CD4-positive, alpha-beta T cell (primary cell): ENCODE measurements at places on chromosomes 3 and 15. TPM values are rescaled to one million over a fixed set of nuclear protein-coding genes. Genes with fewer than 3 reads are reported as not detected.

Gene CDC25A
- 0.14 TPM for total RNA-seq

Gene KLHL24
- 190 TPM for total RNA-seq

DNA sequence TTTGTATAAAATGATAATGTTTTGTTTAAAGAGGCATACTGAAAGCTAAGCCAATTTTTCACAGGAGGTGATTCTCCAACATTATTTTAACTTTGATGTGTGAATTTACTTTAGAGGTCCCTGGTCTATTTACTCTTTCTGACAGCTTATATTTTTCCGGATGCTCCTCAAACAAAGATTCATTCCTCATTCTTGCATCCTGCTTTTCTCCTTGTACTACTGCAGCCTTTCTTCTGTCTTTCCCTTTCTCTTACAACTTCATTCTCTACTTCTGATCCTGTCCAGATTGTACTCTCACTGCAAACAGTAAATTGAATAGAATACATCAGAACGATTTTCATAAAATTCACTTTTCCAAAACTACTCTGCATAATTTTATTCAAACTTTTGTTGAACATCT is 5.1 kb downstream of the NPTN start:
- no peak for DNase-seq

DNA sequence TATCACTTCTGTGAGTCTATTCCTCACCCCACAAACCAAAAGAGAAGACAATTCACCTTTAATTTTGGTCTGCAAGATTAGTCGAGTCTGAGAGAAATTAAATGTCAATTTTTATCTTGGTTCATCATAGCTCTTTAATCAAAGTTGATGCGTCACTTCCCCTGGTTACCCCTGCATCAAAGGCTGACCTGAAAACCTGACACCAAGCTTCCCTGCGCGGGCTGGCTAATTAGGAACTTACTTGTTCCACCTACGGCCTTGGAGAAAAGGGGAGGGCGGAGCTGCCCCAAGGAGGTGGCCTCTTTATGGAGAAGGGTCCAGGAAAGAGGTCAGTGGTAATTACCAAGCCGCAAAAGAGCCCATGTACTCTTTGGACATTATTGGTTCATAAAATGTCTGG is 218.4 kb downstream of the ARRDC4 start:
- no peak for DNase-seq

- DNase-seq, result no peak
Measured at GRCh38 chr3:144312702-144313101, 341.1 kb downstream of the DIPK2A start.

DNA sequence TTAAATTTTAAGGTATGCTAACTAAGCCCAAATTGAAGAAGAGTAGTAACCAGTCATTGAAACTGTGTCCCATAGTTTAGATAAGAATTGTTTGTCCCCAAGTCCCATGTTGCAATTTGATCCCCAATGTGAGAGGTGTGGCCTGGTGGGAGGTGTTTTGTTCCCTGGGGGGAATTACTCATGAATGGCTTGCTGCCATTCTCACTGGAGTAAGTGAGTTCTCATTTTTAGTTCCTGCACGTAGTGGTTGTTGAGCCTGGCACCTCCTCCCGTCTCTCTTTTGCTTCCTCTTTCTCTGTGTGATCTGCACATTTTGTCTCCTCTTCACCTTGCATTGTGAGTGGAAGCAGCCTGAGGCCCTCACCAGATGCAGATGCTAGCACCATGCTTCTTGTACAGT is 1271.0 kb downstream of the NSUN3 start:
- DNase-seq, result no peak

DNA sequence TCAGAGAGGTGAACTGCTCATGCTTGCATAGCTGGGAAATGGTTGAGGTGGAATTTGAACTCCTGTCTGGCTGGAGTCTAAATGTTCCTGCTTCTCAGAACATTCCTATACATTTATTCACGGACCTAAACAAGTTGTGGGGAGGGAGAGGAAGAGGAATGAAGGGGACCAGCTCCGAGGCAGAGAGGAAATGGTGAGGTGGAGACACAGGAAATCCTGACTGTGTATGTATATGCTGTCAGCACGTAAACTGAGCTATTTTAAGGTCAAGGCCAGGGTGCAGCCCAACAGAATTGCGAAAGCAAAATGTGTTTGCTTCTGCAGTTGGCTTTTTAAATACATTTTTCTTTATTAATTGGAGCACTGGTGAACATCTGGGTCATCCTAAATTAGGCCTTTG is 74.1 kb upstream of the POMGNT2 start:
- peak; percentile 32 for DNase-seq

GRCh38 chr15:66461917-66462316 is 35.6 kb downstream of the SNAPC5 start:
- DNase-seq, result no peak

DNA sequence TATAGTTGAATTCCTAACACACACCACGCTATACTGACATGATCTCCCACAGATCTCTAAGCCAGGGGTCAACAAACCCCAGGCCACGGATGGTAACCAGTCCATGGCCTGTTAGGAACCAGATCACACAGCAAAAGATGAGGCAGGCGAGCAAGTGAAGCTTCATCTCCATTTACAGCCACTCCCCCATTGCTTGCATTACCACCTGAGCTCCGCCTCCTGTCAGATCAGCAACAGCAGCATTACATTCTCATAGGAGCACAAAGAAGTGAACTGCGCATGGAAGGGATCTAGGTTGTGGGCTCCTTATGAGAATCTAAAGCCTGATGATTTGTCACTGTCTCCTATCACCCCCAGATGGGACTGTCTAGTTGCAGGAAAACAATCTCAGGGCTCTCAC is 2.7 kb downstream of the PDCD7 start:
- no peak for DNase-seq
